Fibroblast of upper back skin (primary cell): ENCODE measurements at places on chromosomes 16 and 17.

- no peak for DNase-seq
Observed at GRCh38 chr17:41335747-41336146, 14.9 kb downstream of the KRT33A start.

DNA sequence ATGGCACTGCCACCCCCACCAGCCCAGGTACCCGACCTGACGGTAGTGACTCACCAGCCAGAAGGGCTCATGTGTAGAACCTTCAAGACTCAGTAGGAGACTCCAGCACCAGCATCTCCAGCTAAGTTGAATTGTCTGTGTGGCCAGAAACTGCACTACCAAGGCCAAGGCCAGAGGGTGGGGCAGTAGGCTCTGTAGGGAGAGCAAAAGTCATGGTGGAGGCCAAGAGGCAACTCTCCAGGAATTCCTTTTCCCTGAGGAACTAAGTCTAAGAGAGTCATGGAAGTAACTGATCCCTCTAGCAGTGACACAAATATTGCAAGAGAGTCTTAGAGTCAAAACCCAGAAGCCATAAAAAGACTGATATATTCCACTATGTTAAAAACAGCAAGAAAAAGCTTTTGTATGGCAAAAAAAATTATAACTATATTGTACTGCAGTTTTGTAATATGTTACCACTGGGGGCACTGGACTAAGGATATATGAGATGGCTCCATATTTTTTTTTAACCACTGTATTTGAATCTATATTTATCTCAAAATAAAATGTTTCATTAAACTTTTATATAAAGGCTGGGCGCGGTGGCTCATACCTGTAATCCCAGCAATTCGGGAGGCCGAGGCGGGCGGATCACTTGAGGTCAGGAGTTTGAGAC, 30.2 kb upstream of the GUCY2D start:
- DNase-seq: no peak

GRCh38 chr16:17744921-17745572, 274.3 kb upstream of the XYLT1 start:
- DNase-seq: peak; percentile 49

DNA sequence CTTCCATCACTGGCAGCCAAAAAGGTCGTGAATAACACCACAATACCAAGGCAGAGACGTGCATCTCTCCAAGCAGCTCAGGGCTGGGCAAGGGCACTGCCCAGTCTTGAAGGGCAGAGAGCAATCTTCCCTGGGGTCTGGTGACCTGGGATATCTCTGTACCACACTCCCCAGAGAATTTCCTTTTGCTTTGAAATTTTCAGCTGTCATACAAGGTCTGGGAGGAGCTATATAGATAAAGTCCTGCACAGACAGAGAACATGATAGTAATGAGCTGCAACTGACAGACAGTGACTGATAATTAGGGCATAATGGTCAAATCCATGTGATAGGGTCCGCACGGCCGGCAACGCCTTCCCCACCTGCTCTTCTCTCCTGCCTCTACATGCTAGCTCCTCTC, 68.2 kb downstream of the DYNLRB2 start:
- DNase-seq: no peak

DNA sequence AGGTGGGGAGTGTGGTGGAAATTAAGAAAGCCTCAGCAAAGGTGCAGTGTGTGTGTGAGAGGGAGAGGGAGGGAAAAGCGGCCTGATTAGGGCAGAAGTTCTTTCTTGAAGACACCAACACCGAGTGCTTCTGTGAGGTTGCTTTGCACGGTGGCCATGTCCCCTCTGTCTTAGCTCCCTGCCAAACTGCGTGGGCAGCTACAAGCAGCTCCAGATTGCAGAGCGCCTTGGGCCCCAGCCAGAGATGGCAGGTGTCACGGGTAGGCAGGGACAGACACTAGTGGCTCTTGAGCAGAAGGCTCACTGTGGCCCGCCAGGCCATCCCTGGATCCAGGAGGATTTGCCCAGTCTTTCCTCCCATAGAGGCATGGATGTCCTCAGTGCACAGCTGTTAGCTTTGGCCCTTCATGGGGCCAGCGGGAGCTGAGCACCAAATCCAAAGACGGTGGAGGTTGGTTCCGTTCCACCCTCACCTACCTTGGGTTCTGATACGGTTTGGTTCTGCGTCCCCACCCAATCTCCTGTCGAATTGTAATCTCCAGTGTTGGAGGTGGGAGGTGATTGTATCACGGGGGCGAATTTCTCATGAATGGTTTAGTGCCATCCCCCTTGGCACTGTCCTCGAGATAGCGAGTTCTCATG, 21.4 kb downstream of the KIAA0513 start:
- DNase-seq: no peak

- no peak for DNase-seq
Observed at GRCh38 chr16:83946781-83947566, 6.1 kb upstream of the OSGIN1 start.

DNA sequence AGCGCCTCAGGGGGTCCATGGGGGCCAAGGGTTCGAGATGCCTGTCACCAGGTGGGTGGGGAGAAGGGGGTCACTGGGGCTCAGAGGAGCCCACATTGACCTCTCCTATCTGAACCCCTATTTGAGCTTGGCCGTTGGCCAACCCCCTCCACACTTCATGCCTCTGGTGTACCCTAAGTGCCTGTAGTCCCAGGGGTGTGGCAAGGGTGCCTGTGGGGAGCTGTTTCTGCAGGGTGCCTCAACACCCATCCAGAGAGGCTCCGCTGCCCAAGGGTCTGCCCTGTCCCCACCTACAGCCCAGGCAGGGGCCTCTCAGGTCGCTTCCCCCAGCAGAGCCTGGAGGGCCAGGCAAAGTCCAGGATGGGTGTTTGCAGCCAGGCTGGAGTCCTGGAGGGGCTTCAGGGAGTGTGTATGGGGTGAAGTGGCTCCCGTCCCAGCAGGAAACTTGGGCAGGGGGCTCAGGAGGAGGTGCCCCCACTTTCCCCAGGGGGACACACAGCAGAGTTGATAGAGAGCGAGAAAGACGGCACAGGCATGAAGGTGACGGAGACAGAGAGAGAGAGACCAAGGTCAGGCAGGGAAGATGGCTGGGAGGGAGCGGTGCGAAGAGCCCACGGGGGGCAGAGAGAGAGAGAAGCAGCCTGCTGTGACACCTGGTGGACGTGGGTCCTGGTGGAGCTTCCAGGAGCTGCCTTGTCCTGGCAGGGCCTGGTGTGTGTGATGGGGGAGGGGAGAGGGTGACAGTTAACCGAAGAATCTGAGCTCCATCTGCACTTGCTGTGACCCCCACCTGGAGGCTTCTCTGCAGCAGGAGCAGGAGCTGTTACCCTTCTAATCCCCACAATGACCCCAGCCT, at the start of gene SEPTIN12:
TSS of gene SEPTIN12 (minus strand) at position 719 of the 856 bp plus-strand sequence. CDS start at position 19, 700 bp downstream.
- DNase-seq: no peak

GRCh38 chr16:1194665-1195392, 30.2 kb downstream of the TPSG1 start:
- no peak for DNase-seq

- no peak for DNase-seq
Observed at GRCh38 chr16:58510776-58511628, 4.3 kb upstream of the SETD6 start.

- DNase-seq: no peak
Observed at GRCh38 chr16:14301169-14302030, 230.3 kb downstream of the MRTFB start.

GRCh38 chr16:85330694-85331188, 218.5 kb upstream of the CIBAR2 start:
- DNase-seq: peak; percentile 88

- DNase-seq: peak; percentile 36
Observed at GRCh38 chr17:66654106-66654740, 180.7 kb upstream of the CACNG5 start.

GRCh38 chr17:962670-963069, 16.9 kb downstream of the NXN start:
- no peak for DNase-seq

DNA sequence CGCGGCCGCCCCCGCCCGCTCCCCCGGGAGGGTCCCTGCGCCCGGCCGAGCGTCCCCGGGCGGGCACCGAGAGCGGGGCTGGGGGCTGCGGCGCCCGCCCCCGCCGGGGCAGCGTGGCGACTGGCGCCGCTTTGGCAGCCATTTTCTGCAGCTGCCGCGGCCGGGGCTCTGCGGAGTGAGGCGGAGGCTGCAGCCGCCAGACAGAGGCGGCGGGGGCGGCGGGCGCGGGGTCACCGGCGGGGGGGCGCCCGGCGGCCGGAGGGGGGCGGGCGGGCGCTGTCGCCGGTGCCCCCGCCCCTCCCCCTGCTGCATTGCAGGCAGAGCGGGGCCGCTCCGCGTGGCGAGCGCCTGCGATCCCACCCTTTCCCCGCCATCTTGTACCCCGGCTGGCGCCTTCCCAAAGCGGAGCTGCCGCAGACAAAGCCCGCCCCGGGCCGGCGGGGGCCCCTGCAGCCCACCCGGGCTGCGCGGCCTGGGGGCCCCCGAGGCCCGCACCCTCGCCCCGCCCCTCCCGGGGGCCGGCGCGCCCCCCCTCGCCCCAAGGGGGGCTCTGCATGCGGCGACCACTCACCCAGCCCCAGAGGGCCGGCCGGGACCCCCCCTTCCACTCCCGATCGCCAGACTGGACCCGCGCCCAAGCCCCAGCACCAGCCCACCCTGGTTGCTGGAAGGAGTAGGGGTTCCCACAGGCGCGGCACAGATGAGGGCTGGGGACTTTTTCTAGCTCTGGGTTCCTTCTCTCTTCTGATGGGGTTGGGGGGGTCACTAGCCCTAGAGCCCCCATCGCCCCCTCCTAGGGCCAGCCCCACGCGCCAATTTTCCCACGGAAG, 16.6 kb upstream of the CBX8 start:
- DNase-seq: no peak

GRCh38 chr16:894841-895240, 75.9 kb downstream of the LMF1 start:
- DNase-seq: no peak

DNA sequence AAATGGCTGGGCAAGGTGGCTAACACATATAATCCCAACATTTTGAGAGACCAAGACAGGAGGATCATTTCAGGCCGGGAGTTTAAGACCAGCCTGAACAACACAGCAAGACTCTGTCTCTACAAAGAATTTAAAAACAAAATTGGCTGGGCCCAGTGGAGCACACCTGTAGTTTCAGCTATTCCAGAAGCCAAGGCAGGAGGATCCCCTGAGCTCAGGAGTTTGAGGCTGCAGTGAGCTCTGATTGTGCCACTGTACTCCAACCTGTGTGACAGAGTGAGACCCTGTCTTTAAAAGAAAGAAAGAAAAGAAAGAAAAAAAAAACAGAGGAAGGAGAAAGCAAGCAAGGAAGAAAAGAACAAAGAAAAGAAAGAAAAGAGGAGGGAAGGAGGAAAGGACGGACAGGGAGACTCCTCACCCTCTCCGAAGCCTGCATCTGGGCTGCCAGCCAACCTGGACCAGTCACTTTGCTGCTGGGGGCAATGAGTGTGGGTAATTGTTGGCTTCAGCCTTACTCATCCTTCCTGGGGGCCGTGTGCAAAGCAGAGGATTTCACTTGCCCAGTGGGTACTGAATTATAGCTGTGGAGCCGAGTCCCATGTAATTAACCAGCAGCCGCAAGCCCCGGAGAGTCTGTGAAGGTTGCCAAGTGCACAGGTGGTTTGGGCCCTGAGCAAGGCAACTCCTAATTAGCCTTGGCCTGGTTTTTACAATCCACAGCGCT, 6.7 kb upstream of the MT4 start:
- DNase-seq: peak; percentile 64

GRCh38 chr17:8975091-8975725, 9.7 kb upstream of the PIK3R5 start:
- no peak for DNase-seq

- peak; percentile 59 for DNase-seq
Observed at GRCh38 chr16:57304169-57305061, 19.9 kb upstream of the PLLP start.

GRCh38 chr16:27214084-27214961, 11.0 kb downstream of the KDM8 start:
- no peak for DNase-seq

DNA sequence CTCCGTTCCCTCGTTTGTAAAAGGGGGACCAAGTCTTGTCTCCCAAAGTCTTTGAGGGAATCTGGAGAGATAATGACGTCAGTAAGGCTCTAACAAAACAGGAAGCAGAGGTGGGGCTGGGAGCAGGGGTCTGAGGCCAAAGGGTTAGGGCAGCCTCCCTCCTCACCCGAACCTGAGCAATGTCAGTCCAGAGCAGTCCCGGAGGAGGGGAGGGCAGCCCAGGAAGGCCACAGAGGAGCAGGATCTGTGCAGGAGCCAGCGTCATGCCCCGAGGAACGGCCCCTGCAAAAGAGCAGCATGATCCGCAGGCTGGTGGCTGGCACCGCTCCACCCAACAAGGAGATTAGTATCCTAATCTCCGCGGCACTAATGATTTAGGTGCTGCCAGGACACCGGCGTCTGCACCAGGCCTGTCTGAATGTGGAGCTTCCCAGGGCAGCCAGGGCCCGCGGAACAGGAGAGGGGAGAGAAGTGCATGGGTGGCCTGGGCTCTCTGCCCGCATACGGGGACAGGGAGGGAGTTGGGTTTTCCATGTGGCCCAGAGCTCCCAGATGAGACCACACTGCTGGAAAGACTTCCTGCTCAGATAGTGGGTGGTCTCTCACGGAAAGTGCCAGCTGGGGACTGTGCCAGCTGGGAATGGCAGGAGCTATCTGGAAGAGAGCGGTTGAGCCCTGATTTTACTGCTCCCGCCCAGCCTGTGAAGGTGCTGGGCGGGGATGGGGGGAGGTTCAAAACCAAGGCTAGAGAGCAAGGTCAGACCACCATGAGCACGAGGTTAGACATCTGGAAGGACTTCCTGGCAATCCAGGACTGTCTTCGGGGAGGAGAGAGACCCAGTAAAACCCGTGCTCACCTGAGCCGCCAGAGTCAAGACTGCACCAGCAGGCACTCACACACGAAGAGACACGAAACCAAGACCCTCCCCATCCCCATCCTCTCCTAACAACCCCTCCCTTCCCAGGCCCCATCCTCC, 11.0 kb upstream of the KRT17 start:
- peak; percentile 31 for DNase-seq

DNA sequence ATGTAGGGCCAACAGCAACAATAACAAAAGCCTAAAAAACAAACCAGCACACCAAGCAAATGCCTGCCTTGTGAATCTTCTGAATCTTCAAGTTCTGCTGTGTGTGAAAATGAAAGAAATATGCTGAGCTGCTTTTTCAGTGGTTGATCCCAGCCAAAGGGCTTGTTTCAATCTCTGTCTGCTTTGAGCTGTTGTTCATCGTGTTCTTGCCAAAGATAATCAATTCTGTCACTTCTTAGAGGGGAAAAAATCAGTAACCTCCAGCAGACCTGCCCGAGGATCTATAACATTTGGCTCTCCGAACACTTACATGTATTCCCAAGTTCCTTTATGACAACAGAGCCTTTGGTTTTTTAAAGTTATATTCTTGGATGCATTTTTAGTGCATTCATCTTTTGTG, 65.9 kb downstream of the VPS35L start:
- no peak for DNase-seq
